Stimulated activated CD8-positive, alpha-beta memory T cell treated with anti-CD3 and anti-CD28 coated beads, Interleukin-7, amount 100 ng/mL, for 1 hour (primary cell): ENCODE measurements at places on chromosomes 7 and 10.

- DNase-seq = no peak
Measured at GRCh38 chr7:106033735-106034134, 70.7 kb downstream of the CDHR3 start.

DNA sequence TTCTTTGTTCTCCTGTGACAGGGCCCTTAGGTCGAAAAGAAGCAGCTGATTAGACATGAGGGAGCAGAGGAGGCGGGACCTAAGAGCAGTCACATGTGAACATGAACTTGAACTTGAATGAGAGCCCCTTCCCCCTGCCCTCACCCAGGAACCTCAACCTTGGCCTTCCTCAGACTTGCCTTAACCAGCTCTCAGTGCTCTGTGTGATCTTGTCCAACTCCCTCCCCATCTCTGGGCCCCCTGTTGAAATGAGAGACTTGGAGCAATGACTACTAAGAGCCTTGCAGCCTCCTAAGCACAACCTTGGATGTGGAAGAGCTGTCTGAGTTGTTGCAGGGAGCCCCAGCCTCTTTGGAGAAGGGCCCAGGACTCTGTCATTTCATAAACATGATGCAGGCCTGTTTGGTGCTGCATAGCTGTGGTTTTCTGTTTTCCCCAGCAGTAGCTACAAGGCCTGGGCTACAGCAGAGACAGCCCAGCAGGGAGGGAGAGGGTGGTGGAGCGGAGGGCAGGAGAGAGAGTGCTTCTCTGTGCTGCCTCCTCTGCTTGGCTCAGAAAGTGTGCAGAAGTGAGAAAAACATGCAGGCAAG lies 123.9 kb upstream of the ZMIZ1 start:
- no peak for DNase-seq

DNA sequence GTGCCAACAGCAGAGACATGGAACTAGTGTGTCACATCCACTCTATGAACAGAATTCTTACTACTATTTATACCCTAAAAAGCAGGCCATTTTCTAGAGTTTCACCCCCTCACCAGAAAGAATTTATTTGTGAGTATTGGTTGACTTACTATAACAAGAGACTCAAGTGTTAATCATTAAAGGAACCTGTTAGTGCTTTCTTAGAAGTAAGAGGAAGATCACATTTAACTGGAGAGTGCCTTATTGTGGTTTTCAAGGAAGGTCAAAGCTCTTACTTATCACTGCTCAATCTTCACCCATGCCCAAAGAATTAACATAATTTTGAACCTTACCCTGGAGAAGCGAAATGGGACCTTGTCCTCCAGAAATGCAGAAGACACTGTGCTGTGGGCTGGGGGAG lies 169.3 kb upstream of the PRSS1 start:
- DNase-seq = no peak

GRCh38 chr10:97319671-97320479 lies 804 bp downstream of the FRAT1 start:
- DNase-seq = peak; percentile 27

DNA sequence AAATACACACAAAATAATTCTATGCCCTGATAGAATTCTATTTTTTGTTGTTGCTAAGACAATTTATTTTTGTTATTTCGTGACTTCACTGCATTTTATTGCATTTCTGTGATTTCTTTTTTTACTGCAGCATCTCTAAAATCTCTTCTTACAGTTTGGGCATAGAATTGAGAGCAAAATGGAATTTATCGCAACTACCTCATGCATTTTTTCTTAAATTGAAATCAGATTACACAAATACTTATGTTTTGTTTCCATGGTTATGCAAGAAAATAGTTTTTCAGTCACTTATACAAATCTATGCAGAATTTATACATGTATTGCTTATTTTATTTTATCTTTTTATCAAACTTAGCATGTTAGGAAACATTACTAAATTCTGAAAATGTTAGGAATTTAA lies 781.8 kb upstream of the LRRTM3 start:
- no peak for DNase-seq

DNA sequence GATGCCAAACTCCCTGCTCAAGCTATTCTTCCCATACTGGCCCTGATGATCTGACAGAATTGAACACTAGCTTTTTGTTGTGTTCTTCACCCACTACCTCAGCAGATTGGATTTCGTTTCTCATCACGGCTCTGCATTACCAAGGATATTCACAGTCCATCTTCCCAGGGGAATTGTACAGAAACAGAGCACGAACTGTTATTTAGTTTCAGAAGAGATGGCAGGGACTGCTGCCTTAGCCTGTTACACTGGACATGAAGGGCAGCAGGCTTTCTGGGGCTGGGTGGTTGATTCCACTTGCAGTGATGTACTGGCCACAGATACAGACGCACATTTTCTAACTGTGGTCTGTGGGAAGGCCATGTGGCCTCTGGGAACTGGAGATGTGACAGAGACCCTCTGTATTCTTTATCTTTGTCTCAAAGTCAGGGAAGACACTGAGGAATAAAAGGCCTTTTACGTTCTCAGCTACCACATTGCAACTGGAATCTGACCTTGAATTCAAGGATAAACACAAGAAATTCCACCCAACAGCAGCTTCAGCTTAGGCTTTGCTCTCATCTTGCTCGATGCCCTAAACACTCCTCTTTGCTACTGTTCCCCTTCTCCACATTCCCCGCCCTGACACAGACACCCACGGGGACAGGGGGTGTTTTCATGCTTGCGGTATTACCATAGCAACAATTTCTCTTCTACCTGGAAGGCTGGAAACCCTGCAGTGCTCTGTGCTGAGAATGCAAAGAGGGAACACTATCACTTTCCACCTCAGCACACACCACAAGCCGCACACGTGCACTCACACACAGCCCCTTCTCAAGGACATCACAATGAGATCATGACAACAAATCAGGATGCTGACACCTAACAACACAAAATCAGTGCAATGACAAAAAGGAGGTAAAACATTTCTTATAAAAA lies 81.7 kb downstream of the RNF216 start:
- peak; percentile 20 for DNase-seq

- DNase-seq = no peak
Measured at GRCh38 chr7:45082031-45082830, 6.5 kb downstream of the NACAD start.

GRCh38 chr10:29636178-29636577 lies 1.4 kb upstream of the SVIL start:
- DNase-seq = no peak

DNA sequence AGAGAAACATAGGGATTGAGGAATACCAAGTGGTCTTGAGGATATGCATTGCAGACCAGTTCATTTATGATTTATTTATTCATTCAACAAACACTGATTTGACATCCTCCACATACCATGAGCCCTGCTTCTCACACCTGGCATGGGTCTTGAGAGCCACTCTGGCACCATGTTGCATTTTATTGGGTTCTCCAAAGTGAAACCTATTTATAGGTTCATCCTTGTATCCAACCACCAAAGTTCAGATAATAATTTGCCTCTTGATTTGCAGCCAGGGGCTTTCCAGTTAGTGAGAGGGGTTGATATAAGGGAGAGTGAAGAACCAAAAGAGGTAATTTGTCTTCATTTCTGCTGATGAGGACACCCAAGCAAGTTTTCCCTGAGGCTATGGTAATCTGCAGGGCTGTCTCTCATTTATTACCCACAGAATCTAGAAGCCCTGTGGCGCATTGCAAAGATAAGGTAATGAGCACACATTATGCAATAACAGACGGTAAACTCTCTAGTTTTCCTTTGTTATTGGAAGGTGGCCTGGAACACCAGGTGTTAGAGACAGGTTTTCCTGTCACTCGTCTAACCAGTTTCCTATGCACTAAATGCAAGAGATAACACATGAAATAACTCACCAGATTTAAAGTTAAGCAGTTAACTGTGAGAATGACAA lies 28.8 kb upstream of the ICA1 start:
- no peak for DNase-seq

- no peak for DNase-seq
Measured at GRCh38 chr7:35717013-35717412, 22.1 kb upstream of the HERPUD2 start.

DNA sequence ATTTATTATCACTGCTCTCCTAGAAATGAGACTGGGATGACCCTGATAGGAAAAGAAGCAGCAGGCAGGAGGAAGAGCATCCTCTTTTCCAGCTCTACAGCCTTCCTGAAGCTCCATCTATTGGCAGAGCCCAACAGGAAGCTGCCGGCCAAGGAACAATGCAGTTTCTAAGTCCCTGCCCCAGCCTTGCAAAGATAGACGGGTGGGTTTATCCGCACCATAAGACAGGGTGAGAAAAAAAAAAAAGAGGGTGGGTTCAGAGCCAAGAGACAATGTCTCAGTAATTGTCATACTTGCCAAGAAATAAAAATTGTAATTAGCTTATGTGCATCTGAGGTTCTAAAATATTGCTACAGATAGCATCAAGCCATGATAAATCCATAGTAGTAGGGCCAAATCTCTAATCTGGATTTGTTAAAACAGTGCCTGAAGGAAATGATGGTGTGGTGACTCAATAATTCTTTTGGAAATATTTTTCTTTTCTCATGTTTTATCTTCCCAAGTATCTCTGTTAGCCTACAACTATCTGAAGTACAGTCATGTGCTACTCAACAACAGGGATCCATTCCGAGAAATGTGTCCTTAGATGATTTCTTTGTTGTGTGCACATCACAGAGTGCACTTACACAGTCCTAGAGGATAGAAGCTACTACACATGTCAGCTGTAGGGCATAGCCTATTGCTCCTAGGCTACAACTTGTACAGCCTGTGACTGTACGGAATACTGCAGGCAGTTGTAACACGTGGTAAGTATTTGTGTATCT lies 242.9 kb upstream of the CXCL12 start:
- DNase-seq = no peak

DNA sequence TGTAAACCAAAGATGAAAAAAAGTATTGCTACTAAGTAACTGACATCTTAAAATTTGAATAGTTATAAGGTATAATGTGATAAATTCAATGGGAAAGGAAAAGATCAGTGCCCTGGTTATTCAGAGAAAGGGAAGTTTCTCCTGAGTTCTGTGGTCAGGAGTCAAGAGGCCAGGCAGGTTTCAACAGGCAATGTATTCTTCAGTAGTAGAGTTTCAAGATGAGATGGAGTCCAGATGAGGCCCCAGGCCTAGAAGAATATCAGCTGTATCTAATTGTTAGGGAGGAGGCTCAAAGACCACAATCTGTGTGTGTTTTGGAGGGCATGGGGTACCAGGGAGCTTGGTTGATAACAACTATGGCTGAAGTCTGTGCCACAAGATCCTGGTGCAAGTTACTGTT lies 101.4 kb upstream of the DLX6 start:
- DNase-seq = no peak

GRCh38 chr10:60732807-60733516 lies 45.3 kb upstream of the CDK1 start:
- DNase-seq = no peak

DNA sequence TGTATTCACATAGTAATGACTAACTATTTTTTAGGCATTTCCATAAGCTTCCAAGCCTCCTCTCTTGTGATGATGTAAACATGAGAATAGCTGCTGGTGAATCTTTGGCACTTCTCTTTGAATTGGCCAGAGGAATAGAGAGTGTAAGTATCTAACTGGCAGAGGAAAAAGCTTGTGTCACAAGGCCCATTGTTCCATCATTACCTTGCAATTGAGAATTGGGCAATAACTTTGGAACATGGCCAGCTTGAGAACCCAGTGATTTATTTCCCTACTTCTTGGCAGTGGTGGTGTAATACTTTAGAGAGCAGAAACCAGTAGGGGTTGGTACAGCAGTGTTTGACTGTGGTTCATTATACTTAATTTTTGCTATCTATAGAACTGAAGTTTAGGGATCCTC lies 12.0 kb downstream of the IFRD1 start:
- DNase-seq = no peak

DNA sequence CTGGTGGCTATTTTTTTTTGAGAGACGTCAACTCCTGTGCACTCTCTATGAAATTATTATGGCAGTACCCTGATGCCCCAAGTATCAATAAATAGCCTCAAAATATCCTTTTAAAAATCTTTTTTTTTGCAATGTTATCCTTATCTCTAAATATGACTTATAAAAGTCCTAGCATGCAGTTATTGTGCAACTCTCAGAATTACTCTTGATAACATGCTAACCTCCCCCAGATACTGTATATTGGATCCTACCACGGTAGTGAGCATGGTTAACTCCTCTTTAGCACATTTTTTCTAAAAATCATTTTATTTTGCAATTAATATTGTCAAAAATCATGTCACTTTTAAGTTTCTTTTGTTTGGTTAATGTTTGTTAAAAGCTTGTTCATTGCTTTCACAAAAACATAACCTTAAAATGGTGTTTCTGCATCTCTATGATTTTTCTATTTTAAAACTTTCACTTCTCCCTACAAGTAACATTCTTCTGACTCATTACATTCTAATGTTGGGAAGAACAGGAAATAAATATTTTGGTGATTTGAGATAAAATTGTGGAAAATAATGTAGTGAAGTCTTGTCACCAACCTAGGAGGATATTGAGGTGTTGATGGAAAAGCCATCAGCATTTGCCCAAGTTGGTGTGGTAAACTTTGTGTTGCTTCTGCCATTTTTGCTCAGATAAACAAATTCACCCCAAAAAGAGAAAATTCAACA lies 42.1 kb upstream of the ADRA2A start:
- DNase-seq = no peak

DNA sequence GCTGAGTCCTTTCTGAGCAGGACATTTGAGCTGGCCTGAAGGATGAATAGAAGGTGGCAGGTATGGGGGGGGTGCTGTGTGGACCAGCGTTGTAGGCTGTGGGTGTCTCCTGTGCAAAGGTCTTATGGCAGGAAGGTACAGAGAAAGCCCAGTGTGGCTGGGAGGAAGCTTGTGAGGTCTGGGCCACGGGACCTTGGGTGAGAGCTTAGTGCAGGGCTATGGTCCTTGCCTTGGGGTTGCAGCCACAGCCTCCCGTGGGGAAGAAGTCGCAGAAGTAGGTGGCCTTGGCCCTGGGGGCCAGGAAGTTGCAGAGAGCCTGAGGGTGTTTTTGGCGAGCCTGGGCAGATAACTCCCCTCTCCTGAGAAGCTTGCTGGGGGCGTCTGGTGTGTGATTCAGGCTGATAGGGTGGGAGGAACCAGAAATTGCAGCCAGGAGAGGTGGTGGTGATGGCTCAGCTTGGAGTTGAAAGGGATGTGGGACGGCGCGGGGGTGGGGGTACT lies 172.0 kb upstream of the TNRC18 start:
- DNase-seq = no peak

GRCh38 chr10:94239696-94240095 lies 123.0 kb downstream of the NOC3L start:
- DNase-seq = no peak

DNA sequence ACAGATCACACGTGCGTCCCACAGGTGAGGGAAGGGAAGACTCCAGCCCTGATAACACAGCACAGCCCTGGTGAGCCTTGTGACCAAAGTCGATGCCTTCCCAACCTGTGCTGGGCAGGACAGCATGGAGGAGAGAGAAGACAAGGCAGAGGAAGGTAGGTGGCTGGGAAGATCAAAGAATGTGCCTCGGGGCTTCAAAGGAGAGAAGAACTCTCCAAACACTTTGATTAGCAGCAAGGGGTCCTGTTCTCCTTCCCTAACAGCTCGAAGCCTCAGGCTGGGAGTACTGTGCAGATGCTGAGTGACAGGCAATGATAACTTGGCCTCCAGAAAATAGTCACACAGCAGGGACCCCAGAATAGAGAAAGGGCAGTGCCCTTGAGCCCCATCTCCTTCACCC lies 288.5 kb downstream of the TCERG1L start:
- no peak for DNase-seq

GRCh38 chr7:24882989-24883621 lies 96.9 kb downstream of the OSBPL3 start:
- DNase-seq = no peak
